Forelimb muscle (tissue), 1 donor: ENCODE measurements at places on chromosomes 12 and 14.

- peak; percentile 65 for DNase-seq
Observed at GRCh38 chr14:50964683-50965390, 20.6 kb upstream of the PYGL start.

GRCh38 chr12:72738811-72739210, 466.6 kb downstream of the TRHDE start:
- DNase-seq: no peak

DNA sequence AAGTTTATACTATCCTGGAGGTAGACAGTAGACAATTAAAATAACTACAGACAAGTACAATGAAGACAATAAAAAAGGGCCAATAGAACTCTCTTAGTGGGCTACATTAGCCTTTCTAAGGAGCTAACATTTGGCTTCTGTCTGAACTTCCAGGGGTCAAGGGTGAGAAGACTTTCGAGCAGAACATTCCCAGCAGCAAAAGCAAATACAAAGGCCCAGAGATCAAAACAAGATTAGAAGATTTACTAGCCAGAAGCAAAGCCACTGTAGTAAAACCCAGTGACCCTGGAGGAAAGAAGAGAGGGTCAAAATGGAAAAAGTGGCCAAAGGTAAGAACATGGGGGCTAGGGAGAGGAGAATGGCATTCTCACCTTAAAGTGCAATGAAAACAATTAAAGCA, 63.2 kb downstream of the ATP2B1 start:
- no peak for DNase-seq

DNA sequence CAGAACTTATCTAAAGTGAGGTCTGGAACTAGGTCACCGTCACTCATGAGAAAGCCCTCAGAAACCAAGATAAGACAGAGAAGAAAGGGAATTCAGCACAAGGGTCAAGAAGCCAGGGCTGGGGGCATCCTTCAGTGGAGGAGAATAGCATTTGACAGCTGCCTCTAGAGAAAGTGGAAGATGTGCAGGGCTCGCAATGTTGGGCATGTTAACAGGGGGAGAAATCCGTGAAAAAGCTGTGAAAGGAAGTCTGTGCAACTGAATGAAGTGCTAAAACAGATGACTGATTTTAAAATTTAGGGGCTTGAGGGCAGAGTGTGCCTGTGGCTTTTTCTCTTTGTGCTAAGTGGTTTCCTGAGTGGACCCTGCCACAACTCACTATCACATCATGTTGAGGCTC, 97.7 kb upstream of the IFNG-AS1 start:
- no peak for DNase-seq

GRCh38 chr12:29756741-29757390, 26.9 kb downstream of the TMTC1 start:
- no peak for DNase-seq

DNA sequence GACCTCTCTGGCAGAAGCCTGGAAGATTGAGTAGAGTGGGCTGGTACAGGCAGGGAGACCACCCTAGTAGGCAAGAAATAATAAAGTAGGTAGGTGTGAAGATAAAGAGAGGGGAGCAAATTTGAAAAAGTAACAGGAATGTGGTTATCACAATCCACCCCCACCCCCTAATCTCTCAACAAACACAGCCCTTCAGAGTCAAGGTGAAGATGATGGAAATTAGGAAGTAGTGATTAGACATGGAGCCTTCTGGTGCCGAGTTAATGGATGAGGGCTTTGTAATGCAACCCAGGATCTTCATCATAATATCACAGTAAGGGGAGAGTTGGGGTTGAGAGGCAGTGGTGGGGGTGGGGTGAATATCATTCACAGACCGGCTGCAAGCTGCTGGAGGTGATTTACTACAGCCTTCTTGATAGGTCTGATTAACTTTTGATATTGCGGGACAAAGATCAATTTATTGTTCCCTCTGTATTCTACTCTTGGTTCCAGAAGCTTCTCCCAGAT, 29.2 kb upstream of the CRY1 start:
- DNase-seq: no peak
